Posterior vena cava (tissue), 2 donors: ENCODE measurements at places on chromosomes 16 and 17. TPM values are rescaled to one million over a fixed set of nuclear protein-coding genes. Genes with fewer than 3 reads are reported as not detected.

DNA sequence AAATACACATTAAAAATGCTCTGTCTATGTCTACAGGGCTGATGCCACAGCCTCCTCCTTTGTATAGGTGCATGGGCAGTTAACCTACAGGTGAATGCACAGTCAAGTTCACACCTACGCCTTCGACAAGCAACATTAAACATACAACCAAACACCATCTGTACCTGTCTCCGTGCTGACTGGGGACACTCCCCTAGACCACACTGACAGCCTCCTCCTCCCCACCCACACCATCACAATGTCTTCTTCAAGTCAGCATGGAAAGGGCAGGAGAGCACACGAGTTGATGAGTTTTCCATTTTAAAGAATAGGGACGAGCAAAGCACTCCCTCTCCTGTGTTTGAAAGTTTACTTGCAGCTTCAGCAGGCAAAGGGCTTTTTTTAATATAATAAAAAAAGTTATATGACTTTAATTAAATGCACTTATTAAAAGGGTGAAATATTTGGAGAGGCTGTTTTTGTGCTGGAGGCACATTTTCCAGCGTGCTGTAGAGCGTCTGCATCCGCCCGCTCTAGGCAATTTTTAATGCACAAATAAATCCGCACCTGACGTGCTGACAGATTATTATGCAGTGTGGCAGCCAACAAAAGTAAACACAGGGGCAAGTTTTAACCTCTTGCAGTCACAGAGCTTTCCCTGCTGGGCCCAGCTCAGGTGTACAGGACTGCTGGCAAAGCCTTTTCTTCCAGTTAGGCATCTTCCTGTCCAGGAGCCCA, 367.9 kb downstream of the SOX9 start:
- no peak for DNase-seq

NPIPB2 gene
- 10.3 TPM for total RNA-seq

GRCh38 chr17:64084086-64084939, 45.6 kb downstream of the ERN1 start:
- DNase-seq = no peak

- peak; percentile 98 for DNase-seq
Observed at GRCh38 chr17:64505340-64506200, 519 bp downstream of the DDX5 start.

GRCh38 chr16:50957056-50957455, 194.0 kb downstream of the SALL1 start:
- no peak for DNase-seq

- DNase-seq = no peak
Observed at GRCh38 chr17:65704731-65705130, 143.3 kb upstream of the AXIN2 start.

DNA sequence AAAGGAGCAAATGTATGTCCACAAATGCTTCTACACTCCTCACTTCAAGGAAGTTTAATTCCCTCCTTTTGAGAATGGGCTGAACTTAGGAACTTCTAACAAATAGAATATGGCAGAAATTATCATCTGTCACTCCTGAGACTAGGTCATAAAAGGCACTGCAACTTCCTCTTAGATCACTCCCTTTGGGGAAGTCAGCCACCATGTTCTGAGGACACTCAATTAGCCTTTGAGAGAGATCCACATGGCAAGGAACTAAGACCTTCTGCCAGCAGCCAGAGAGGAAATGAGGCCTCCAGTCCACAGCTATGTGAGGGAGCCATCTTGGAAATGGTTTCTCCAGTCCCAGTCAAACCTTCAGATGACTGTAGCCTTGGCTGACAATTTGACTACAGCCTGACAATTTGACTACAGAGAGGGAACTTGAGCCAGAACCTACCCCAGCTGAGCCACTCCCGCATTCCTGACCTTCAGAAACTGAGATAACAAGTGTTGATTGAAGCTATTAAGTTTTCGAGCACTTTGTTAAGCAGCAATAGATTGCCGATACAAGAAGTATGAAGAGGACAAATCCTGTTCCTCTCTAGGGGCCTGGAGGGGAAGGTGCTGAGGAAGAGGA, 113.4 kb upstream of the SEC14L1 start:
- no peak for DNase-seq

GRCh38 chr17:79407385-79407784, 203.5 kb downstream of the RBFOX3 start:
- no peak for DNase-seq

DNA sequence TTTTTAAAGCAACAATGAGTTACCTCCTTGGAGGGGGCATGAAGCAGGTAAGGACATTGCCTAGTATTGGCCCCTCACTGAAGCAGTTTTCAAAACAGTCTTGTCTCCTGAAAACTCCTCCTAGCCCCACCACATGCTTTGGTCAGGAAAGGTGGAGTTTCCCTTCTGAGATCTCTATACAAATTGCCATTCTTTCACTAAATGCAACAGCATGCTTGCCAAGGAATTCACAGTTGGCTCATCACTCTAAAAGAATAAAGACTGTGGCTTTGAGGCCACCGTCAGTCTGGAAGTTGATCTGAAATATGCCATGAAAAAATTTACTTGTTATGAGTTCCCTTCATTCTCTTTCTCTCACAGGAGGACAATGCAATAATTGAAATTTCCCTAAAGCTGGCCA, 4.2 kb downstream of the TTC19 start:
- no peak for DNase-seq

- peak; percentile 49 for DNase-seq
Observed at GRCh38 chr17:17314501-17315071, 11.4 kb downstream of the NT5M start.

DNA sequence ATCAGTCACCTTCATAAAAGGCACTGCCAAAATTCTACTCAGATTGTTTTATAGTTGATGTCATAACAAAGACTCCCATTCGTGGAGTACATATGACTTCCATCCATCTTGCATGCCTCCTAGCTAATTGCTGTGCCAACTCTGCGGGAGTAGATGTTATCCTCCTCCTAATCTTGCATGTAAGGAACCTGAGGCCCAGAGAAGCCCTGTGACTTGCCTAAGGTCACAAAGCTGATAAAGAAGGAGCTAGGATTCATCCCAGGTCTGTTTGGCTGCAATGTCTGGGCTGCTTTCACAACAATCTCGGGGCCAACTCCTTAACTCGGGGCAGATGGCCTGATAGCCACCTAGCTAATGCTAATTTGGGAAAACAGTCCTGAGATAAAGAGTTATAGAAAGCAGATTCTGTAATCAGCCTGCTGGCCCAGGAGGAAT, 87.3 kb downstream of the YPEL2 start:
- no peak for DNase-seq

DNA sequence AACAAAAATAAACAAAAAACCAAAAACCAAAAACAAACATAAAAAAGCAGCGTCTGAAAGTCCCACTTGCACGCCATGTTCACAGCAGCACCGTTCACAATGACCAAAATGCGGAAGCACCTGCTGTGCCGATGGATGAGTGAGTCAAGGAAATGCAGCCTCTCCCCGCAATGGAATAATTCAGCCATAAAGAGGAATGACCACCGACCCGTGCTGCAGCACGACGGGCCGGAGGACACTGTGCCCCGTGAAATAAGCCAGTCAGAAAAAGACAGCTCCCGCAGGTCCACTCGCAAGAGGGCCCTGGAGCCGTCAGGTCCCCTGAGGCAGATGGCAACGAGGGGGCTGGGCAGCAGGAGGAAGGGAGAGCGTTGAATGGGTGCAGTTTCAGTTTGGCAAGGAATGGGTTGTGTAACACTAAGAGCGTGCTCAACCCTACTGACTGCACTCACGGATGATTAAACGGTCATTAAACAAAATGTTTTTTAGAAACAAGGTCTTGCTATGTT, 5.1 kb downstream of the CLCN7 start:
- no peak for DNase-seq

MAF gene
- 54.6 TPM for total RNA-seq

GRCh38 chr17:81193470-81194224, 27.6 kb upstream of the AATK start:
- no peak for DNase-seq

DNA sequence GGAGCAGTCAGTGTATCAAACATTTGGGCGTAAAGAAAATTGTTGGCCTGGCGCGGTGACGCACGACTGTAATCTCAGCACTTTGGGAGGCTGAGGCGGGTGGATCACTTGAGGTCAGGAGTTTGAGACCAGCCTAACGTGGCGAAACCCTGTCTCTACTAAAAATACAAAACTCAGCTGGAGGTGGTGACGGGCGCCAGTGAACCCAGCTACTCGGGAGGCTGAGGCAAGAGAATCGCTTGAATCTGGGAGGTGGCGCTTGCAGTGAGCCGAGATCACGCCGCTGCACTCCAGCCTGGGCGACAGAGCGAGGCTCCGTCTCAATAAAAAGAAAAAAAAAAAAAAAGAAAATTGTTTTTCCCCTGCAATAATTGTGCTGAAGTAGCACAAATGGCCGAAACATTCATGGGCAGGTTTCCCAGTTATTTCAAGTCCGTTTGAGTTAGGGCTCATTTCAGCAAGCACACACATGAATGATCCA, 1.4 kb downstream of the GCSH start:
- peak; percentile 34 for DNase-seq

PITPNM3 gene
- total RNA-seq = 13.4 TPM

PRR29 gene
- 0.29 TPM for total RNA-seq

DNA sequence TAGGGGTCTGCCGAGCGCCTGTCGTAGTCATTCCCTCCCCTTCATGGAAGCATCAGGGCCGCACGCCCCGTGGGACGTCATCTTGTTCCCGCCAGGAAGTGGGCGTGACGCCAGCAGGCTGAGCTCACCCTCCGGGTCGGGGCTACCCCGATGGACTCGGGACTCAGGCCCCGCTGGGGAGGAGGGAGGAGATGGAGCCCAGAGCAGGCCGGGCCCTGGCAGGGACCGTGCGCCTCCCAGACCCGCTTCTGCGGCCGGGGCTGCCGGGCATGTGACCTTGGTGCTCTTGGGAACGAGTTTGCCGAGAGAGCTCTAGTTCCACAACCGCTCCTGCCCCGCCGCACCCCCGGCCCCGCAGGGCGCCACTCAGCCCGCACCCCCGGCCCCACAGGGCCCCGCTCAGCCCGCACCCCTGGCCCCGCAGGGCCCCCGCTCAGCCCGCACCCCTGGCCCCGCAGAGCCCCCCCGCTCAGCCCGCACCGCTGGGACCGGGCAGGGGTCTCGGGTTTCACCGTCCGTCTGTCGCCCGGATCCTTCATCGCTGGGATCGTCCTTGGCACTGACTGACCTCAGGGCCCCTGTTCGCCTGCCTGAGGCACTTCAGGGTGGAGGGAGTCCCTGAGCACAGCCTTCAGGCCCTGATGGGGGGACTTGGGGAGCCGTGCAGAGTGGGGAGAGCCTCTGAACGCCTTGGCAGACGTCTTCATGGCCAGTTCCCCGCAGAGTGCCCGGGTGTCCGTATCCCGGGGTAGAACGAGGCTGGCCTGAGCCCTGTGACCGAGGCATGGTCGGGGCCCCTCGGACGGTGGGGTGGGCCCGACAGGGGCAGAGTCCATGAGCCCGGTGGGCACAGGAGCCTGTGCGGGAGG, 5.8 kb downstream of the CACNA1H start:
- peak; percentile 90 for DNase-seq

DNA sequence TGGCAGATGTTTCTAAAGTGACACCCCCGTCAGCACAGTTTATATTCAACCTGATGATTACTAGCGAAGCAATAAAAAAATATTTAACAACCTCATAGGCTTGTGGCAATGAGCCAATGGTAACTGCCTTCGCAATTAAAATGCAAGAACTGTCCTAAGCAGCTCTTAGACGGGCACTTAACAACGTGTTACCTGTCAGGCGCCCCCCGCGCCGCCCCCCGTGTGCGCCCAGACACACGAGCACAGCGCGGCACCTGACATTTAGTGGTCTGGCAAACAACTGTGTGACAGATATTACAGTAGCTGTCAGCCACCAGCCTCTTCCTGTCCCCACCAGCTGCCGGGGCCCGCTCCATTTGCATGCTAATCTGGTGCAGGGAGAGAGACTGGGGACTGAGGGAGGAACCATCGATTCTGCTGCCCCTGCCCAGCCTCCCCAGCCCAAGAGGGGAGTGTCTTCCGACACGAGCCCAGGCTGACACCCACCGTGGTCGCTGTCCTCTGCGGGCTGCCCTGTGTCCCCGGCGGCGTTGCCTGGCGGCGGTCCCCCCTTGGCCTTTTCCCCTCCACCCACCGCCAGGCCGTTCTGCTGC, 12.7 kb downstream of the NDUFAF8 start:
- DNase-seq = no peak

GRCh38 chr16:59909262-59909661, 1175.1 kb upstream of the GOT2 start:
- no peak for DNase-seq

STH gene
- total RNA-seq = not detected

CCDC200 gene
- total RNA-seq = not detected

DNA sequence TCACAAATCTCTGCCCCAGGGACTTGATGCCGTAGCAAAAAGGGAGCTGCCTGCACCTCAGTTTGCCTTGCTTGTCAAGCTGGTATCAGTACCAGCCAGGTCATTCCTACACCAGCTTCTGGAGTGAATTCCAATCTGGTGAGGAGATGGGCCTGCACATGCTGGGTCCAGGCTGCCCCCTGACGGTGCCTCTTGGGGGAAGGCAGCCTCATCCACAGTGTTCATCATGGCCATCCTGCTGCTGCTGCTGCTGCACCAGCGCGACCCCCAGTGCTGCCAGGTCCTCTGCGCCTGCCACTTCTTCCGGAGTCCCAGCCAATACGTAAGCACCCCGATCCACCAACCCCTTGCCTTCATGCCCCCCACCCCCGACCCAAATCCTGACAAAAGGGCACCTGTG, 8.3 kb downstream of the MRPL27 start:
- DNase-seq = peak; percentile 45

LRRC37A gene
- total RNA-seq = 1.7 TPM

GRCh38 chr16:75758215-75758614, 31.9 kb upstream of the CPHXL start:
- DNase-seq = no peak

DNA sequence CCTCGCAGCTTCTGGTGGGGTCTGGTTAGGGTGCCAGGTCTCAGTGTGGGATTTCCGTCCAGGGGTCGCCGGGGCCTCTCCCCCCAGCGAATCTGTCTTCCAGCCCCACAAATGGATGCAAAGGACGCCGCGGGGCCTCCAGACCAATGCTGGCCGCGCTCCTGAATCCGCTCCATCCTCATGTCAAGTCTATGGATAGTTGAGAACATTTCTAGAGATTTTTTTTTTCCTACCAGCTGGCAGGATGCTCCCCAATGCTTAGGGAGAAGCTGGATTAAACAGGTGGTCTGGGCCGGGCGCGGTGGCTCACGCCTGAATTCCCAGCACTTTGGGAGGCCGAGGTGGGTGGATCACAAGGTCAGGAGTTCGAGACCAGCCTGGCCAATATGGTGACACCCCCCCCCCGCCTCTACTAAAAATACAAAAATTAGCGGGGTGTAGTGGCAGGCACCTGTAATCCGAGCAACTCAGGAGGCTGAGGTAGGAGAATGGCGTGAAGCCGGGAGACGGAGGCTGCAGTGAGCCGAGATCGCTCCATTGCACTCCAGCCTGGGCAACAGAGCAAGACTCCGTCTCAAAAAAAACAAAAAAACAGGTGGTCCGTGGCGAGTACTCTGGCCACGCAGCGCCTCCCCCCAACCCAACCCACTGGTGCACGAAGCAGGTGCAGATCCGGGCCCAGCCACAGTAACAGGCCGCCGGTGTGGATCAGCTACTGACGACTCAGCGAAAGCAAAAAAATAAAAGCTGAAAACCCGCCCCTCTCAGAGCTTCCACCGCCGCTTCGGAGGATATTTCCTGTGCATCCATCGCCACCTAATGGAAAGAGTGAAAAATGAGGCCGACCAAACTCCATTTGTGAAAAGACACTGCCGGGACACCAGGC, 1.1 kb upstream of the NXN start:
- no peak for DNase-seq

CHAD gene
- 0.46 TPM for total RNA-seq

PRAC1 gene
- not detected for total RNA-seq

- DNase-seq = peak; percentile 5
Observed at GRCh38 chr16:86370062-86370461, 140.3 kb upstream of the FOXF1 start.
